AG04450 (cell line): ENCODE measurements at places on chromosomes 2 and 18. TPM values are rescaled to one million over a fixed set of nuclear protein-coding genes. Genes with fewer than 3 reads are reported as not detected.

DNA sequence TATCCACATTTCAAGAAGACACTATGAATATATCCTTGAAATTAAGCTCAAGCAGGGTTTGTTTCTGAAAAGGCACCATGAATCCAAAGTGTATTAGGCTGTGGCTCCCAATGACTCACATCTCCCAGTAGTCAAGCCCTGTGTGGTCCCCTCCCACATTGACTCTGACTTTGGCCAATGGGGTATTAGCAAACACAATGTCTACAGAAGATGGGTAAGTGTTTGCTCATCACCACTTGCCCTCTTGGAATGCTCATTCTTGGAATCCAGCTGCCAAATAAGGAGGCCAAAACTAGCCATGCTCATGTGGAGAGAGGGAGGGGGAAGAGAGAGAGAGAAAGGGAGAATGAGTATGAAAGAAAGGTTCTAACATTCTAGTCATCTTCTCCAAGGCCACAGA, 490.0 kb downstream of the TXNL1 start:
- DNase-seq: peak; percentile 49

GRCh38 chr2:158042245-158042644, 59.4 kb upstream of the UPP2 start:
- no peak for DNase-seq

DNA sequence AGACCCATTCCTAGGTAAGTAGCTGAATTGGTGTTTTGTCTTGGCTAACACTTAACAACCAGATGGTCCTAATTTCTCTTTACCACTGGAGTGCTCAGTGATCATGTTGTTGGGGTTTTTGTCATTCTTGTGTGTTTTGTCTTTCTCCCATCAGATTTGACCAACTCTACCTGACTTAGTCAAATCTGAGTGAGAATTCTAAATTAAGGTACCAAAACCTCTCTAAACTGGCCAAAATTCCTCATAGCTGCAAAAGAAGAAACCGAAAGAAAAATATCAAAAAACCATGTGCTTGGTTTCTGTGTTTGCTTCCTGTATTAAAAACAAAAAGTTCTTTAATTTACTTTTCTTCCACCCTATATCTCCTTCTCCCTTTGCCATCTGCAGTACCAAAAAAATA, 350.7 kb upstream of the SPHKAP start:
- DNase-seq: no peak

DNA sequence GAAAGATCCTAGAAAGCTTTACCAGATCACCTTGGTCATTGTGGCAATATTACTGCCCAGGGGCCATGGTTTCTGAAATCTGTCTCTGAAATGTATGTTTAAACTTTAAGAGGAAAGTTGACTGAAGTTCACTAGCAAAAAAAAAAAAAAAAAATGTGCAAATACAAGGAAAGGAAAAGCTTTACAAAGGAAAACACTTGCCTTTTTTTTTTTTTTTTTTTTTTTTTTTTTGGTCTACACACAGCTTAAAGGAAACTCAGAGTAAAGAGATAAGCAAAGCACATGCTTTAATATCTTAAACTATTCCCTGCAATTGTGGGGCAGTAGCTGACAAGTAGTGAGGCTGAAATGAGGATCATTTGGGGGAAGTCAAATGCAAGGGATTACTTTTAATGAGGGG, 174.2 kb upstream of the EPAS1 start:
- DNase-seq: no peak

Gene AGXT
- polyA plus RNA-seq: not detected in 2 replicates

GRCh38 chr2:71843391-71843850, 304.2 kb downstream of the CYP26B1 start:
- DNase-seq: no peak

- DNase-seq: no peak
Observed at GRCh38 chr2:88765154-88765888, 73.8 kb downstream of the RPIA start.

- DNase-seq: peak; percentile 27
Observed at GRCh38 chr2:129877289-129877741, 102.2 kb upstream of the RAB6C start.

- DNase-seq: no peak
Observed at GRCh38 chr2:191818725-191819350, 28.1 kb downstream of the CAVIN2 start.
